ENCODE measurements at places on chromosomes 2 and 18.

DNA sequence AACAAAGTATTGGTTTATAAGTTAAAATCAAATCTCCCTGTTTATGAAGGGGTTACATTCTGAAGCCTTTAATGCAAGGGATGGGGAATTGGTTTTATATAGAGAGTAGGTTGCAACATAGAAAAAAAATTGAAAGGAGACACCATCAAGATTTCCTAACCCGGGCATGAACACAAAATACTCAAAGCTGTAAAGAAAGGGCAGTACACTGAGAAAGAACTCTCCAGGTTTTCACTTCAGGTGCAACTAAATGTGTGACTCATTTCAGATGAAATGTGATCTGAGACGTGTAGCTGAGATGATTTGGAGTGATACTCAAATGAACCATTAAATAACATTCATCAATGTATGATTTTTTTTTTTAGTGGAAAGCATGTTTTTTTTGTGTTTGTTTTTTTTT is 43.6 kb downstream of the SANBR start:
- DNase-seq: no peak

- no peak for DNase-seq
Observed at GRCh38 chr2:225400060-225400511, 576 bp downstream of the NYAP2 start.

DNA sequence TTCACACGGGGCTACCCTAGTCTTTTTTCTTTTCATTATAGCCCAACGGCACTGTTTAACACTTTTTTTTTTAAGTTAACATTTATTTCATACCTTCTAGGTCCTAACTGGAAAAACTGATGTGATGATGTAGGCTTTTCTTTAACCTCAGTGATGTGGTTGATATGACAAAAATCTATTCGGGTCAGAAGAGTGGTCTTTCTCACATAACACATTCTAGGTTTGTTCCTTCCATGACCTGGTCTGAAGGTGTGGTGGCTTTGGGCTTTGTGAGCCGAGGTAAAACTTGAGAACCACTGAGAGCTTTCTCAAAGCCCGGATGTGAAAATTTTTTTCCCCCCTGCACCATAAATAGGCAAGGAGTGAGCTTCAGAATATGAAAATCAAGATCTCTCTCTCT is 44.2 kb downstream of the GPD2 start:
- DNase-seq: no peak

DNA sequence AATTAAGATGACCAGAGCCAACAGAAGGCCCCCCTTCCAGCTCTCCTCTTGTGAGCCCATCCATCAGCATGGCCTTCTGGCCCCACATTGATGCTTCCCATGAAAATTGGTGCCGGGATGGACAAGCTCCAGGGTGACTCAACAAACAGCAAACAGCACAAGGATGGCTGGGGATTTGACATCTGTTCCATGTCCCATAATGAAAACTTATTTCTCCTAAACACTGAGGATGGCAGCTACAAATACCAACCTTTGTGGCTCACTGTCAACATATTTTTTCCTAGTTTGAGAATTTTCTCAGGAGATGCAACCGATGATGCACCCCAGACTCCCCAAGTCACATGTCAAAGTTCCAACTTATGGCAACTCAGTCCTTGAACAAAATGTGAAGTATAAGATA is 169.6 kb upstream of the SIX2 start:
- DNase-seq: no peak

GRCh38 chr2:86022661-86023365 is 82.9 kb downstream of the POLR1A start:
- no peak for DNase-seq
